ENCODE measurements at places on chromosomes 1 and 21.

DNA sequence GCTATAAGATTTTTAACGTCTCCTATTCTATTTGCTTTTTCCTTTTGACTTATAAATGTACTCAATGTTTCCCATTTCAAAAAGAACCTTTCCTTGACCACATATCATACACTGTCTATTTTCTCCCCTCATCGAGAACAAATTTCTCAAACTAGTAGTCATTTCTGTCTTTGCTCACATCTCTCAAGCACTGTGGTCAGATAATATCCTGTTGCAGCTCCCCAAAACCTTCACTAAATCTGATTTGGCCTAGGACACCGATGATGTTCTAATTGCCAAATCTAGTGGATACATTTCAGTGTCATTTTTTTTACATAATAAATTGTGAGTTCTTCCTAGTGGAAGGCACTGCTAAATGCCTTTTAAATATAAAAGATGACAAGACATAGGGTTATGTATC lies 19.4 kb downstream of the CXADR start:
- DNase-seq, result no peak

GRCh38 chr1:246008363-246008831 lies 498.7 kb downstream of the SMYD3 start:
- no peak for DNase-seq

- no peak for DNase-seq
Measured at GRCh38 chr1:202505356-202505755, 156.9 kb downstream of the PPP1R12B start.

- DNase-seq, result no peak
Measured at GRCh38 chr1:145978471-145978853, 14.0 kb downstream of the POLR3GL start.

DNA sequence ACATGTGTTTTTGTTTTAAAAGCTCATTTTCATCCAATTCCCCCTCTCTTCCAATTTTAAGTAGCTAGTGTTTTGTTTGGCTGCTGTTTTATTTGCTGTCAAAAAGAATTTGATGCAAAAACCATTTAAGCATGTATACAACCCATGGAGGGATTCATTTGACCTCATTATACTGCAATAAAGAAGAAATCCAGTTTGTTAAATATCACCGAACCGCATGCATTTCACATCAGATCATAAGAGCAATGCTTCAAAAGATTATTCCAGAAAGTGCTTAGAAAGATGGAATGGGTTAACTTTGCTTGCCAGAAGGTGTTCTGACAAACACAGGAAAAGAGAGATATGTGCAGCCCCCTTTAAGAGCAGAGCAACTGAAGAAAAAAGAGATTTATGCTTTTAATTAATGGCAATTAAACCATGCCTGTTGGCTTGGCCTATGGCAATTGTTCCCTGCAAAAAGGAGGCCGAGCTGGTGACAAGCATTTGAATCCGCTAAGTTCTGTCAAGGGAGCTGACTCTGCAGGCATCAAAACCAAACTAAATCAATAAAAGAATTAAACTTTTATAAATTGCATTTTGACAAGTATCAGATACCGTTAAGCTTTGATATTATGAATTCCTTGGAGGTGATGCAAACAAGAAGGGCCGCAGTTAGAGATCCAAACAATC lies 14.4 kb upstream of the BARHL2 start:
- DNase-seq, result no peak

DNA sequence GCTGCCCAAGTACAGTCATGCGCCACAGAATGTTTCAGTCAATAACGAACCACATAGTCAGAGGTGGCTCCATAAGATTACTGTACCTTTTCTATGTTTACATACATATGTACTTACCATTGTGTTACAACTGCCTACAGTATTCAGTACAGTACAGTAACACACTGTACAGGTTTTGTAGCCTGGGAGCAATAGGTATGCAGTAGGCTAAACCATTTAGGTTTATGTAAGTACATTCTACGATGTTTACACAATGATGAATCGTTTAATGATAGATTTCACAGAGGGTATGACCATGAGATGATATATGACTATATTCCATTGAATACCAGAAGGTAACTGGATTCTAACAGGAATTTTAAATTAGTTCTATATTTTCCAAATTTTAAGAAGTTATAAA lies 10.5 kb downstream of the YY1AP1 start:
- DNase-seq, result no peak

GRCh38 chr21:43277481-43278351 lies 108.9 kb downstream of the CRYAA start:
- DNase-seq, result no peak

DNA sequence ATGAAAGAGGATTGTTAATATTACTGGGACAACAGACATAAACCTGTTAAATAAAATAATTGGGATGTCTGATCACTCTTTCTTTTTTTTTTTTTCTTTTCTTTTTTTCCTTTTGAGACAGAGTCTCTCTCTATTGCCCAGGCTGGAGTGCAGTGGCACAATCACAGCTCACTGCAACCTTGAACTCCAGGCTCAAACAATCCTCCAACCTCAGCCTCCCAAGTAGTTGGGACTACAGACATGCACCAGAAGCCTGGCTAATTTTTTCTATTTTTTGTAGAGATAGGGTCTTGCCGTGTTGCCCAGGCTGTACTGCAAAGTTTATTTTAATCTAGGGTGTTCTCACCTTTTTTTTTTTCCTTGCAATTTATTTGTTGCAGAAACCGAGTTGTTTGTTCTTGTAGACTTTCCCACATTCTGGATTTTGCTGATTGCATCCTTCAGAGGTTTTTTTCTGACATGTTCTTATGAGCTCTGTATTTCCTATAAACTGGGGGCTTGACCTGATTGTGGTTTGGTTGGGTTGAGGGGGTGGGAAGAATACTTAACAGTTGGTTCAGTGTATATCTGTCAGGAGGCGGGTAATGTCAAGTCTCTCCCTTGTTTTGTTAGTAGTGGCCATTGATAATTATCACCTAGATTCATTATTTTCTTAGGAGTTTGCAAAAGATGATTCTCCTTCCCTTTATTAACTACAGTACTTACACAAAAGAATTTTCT lies 125.2 kb downstream of the MAST2 start:
- no peak for DNase-seq

DNA sequence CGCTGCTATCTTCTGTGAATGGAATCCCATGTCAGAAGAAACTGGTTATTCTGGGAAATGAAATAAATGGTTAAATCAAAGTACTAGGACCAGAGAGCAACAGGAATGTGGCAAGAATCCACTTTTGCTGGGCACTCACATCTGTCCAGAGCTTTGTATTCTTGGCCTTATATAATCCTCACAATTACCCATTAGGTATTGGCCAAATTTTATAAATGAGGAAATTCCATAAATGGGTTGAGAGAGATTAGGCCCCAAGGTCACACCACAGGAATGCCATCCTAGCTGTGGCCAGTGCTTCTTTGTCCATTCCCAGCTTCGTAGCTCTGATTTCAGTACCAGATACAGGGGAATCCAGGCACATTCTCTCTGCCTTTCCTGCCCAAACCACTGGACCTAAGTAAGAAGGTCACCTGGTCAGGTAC lies 76.1 kb upstream of the HOOK1 start:
- no peak for DNase-seq

GRCh38 chr1:6251681-6252373 lies 7.8 kb downstream of the HES3 start:
- no peak for DNase-seq

DNA sequence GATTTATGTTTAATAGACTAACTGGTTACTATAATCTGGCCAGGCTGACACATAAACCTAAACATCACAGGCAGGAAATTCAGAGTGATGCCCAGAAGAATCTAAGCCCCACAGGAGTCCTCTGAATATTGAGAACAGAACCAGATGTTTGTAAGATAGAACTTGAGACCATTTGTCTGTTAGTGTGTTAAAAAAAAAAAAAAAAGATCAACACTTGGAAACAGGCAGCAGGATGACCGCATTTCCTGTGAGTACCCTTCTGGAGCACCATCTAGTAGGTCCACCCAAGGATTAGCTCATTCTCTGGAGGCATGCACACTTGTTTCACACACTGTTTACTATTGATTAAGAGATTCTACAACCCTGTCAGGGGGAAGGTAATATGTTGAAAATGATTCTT lies 111.4 kb upstream of the VANGL1 start:
- no peak for DNase-seq

DNA sequence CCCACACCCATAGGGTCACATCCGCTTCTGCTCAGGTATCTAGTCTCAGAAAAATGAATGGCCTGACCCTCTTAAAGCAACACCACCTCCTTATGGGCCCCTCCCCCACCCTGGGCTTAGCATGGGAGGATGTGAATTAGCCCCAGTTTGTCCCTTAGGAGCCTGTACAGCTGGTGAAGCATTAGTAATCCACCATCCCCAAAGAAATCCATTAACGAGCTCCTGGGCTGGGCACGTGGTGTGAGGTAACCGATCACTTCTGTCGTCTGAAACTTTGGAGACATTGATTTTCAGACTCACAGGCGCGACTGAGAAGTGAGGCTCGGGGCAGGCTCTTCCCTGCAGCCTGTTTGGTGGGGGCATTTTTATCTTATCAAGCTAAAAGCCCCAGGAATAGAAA lies 10.5 kb downstream of the RASSF5 start:
- no peak for DNase-seq

GRCh38 chr1:87135329-87135712 lies 193.4 kb upstream of the LMO4 start:
- DNase-seq, result no peak

DNA sequence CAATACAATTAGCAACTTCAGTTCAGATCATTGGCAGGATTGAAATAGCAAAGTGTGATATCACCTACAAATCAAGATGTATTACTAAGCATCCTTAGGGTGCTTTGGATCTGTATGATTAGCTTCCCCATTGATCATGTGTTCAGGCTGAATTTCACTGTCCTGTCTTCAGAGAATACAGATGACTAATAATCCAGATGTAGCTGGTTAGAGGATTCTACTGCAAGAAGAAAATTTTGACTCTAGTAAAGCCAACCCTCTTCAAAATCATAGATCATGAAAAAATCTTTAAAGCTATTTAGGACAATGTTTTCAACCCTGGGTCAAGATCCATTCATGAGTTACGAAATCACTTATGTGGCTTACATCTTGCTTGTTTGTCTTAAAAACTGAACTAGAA lies 184.4 kb downstream of the PTGER3 start:
- DNase-seq, result no peak

- no peak for DNase-seq
Measured at GRCh38 chr1:195085196-195085595, 1523.0 kb downstream of the KCNT2 start.

DNA sequence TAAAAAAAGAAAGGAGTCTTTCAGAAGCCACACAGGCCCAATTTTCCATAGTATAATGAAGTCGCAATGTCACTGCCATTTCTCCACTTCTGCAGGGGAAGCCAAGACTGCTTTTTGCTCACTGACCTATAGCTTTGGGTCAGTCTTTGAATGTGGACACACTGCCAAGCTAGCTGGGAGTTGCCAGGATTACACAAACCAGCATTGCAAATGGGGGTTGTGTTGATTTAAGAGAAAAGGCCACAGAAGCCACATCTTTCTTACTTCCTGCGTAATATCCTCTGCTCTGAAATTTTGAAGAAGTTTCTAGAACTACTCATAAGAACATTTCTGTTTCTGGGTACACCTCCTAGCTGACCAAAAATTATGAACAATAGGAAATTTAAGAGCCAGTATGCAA lies 45.8 kb upstream of the SAMSN1 start:
- DNase-seq, result no peak

- no peak for DNase-seq
Measured at GRCh38 chr1:29640428-29640785, 404.1 kb downstream of the PTPRU start.

DNA sequence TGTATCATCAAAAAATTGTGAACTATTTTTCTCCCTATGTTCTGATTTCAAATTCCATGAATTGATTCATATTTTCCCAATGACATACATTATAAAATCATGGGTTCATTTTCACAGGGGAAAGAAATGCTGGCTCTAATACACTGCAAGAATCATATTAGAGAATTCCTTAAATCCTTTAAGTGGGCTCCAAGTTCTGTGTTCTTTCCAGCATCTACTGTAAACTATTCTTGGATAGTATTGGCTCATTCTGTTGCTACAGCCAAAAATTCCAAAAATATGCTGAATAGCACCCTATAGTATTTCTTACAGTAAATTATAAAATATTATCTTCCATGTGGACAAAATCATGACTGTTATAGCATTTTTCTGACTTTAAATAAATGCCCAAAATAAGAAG lies 19.0 kb upstream of the C1orf105 start:
- DNase-seq, result no peak

DNA sequence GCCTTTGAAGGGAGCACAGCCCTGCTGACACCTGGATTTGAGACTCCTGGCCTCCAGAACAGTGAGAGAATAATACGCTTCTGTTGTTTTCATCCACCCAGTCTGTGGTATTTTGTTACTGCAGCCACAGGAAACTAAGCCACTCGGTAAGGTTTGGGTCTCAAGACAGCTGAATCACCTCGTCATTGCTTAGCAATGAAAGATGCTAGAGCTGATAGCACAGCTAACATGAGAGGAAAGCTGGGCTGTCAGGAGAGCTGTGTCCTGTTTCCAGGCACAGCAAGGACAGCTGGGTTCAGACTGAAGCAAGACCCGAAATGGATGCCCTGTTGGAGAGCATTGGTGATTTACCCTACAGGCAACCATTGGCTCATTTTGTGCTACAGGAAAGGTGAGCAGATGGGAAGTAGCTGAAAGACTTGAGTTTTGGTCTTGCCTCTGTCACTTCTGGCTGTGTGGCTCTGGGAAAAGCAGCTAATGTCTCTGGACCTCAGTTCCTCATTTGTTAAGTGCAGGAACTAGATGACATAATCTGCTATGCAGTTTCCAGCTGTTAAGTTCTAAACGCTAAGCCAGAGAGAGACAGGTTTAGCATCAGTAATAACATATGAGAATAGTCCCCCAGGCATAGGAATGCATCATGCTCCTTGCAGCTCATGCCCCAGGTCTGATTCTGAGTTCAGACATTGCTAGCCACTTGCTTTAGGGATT lies 58.0 kb downstream of the CLIC6 start:
- DNase-seq, result no peak

- DNase-seq, result no peak
Measured at GRCh38 chr21:16264319-16264718, 534.5 kb downstream of the USP25 start.

GRCh38 chr1:41880261-41880660 lies 38.5 kb downstream of the HIVEP3 start:
- DNase-seq, result no peak

- no peak for DNase-seq
Measured at GRCh38 chr1:37537378-37537777, 16.7 kb downstream of the SNIP1 start.

DNA sequence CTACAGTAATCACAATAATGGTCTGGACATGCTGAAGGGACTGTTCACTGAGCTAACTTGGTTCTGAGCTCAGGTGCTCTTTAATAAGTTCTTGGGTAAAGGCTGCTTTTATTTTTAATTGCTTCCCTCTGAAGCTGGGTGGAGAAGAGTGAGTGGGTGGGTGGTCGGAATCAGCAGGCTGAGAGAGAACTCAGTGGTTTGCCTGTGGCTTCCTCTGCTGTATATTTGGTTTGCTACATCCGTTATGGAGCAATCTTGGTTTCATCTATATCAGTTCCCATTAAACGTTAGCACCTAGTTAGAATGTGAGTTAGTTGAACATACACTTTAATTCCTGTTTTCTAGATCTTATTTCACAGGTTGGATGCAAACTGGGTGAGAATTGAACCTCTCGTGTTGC lies 23.3 kb downstream of the CNIH4 start:
- peak; percentile 49 for DNase-seq

Measured in activated CD4-positive, alpha-beta T cell treated with anti-CD3 and anti-CD28 coated beads, Interleukin-2, amount 50 U/mL, for 48 hours (primary cell).